ENCODE measurements at places on chromosomes 16 and 17.

GRCh38 chr17:66541461-66542128 is 239.2 kb downstream of the PRKCA start:
- DNase-seq, result peak; percentile 87

DNA sequence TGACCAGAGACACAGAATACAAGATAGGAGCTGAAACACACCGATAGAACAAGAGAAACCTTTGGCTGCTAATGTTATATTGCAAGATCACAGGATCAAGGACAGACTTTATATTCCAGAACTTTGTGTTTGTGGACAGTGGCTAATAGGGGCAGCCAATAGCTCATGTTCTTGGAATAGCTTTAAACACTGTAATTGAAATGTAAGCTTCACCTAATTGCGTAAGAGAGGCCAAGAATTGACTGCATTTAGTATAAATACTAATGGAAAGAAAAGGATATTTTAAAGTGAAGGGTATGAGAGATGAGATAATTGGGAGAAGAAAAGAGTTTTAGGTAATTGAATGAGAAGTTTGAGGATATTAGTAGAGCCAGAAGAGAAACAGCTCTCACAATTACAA is 758.8 kb downstream of the CDH11 start:
- no peak for DNase-seq

DNA sequence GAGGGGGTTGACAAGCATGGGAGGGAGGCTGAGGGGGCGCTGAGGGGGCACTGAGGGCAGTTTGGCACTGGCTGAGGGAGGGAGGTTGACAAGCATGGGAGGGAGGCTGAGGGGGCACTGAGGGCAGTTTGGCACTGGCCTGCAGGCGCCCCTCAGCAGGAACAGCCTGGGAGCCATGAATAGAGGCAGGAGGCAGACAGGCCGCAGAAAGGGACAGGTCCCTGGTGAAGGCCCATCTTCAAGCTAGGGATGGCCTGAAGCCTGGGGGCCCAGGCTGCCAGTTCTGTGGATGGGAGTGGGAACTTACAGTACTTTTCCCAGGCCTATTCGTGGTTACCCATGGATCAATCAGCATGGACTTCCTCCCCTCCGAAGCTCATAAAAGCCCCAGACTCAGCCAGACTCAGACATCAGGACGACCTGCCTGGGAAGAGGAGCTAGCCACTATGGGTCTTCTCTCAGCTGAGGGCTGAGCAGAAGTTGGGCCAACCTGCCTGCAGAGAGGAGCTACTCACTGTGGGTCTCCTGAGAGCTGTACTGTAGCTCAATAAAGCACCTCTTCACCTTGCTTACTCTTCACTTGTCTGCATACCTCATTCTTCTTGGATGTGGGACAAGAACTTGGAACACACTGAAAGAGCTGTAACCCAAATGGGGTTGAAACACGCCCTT is 72.8 kb upstream of the BRD7 start:
- no peak for DNase-seq

GRCh38 chr17:76643553-76644148 is at the start of gene ST6GALNAC1:
Gene ST6GALNAC1, minus strand, starts transcription at chr17:76643757. Its CDS starts 119 bp downstream, at chr17:76643638.
- DNase-seq, result peak; percentile 88

GRCh38 chr17:10019941-10020451 is 114.9 kb upstream of the RCVRN start:
- DNase-seq, result peak; percentile 36

DNA sequence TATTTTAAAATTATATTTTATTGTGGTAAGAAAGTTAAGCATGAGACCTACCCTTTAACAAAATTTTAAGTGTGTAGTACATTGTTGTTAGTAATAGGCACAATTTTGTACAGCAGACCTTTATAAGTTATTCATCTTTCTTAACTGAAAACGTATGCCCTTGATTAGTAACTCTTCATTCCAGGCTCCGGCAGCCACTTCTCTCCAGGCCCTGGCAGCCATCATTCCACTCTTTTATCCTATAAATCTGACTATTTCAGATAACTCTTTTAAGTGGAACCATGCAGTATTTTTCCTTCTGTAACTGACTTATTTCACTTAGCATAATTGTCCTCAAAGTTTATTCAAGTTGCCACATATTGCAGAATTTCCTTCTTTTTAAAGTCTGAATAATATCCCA is 348.2 kb downstream of the CDH11 start:
- no peak for DNase-seq

DNA sequence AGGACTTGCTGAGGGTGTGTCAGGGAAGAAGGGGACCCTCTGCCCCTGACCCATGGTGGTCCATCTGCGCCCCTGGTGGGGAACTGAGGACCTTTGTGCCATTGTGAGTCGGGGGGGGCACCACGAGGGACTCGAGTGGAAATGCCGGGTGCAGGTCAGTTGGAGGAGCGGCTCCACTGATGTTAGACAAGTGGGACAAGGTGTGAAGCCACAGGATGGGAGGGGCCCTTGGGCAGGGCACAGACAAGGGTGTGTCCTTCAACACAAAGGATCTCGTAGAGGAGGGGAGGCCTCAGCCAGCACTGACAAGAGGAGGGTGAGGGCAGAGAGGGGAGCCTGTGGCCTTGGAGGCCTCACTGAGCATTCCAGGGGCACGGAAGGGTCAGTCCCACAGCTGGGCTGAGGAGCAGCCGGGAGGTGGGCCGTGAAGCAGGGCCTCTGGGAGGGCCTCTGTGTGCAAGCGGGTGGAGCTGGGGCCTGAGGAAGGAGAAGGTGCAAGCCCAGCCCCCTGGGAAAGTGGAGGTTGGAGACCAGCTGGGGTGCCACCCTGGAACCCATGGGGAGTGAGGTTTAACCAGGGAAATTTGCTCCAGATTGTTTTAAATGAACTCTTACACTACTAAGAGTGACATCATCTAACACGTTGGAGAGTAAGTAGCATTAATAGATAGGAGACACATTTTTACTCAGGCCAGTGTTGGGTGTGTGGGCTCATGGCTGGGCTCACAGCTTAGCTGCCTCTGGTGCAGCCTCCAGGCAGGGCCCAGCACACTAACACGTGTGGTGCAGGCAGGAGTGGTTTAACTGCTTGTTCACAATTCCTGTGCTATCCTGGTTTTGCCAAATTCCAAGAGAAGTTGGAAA is 27.9 kb downstream of the NARF start:
- DNase-seq, result peak; percentile 25

DNA sequence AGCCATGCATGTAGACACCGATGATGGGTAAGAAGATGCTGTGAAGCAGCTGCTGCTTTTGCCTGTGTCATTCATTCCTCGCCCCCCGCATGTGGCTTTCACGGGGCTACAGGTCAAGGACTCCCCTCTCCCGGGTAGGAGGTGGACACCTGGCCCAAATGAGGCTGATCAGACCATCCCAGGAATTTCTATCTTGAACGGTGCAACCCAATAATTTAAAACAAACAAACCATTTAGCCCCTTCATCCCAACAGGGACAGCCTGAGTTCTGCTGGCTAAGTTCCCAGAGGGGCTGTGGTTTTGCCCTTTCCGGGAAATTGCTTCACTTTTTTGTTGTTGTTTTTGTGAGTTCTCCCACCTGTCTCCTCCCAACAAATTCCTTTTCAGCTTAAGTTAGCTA is 137.7 kb upstream of the CDH5 start:
- DNase-seq, result no peak

DNA sequence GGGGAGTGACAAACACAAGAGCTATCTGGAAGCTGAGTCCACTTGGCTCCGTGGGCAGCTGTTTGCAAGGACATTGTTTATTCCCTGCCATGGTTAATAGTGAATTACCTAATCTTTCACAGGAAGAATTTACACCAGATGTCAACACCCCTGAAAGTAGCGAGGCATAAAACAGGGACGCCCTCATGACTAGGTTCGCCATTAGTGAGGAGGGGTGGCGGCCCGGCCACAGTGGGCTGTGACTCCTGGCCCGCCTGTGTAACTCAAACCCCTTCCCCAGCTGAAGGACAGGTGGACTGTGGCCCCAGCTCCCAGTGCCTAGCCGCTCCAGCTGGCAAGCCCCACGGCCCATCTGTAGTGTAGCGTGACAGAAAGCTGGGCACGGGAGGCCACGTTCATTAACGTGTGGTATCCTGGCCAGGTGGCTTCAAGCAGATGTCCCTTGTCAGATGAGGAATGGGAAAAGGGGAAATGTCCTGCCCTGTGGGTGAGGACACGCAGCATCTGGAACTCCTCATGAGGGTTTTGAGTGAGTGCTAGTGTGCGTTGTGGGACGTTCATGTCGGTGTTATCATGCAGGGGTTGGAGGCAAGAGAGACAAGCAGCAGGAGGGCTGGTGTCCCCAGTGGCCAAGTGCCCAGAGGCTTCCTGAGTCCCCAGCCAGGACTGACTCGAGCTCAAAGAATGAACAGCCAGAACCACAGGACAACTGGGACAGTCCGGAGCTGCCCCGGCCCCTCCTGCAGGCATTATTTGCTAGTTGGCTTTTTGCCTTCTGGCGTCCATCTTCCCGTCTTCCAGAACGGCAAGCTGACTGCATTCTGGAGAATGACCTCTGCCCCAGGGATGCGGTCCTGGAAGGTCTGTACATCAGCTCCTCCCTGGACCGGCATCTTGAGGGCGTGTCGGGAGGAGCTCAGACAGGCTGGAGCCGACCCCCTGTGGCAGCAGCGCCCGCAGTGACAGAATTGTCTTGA is 19.2 kb downstream of the KDM8 start:
- DNase-seq, result no peak

GRCh38 chr17:8019665-8020650 is 17.5 kb downstream of the GUCY2D start:
- DNase-seq, result peak; percentile 31

GRCh38 chr17:45994987-45995386 is 4.1 kb upstream of the STH start:
- DNase-seq, result no peak
